ENCODE measurements at places on chromosomes 6 and 20.

DNA sequence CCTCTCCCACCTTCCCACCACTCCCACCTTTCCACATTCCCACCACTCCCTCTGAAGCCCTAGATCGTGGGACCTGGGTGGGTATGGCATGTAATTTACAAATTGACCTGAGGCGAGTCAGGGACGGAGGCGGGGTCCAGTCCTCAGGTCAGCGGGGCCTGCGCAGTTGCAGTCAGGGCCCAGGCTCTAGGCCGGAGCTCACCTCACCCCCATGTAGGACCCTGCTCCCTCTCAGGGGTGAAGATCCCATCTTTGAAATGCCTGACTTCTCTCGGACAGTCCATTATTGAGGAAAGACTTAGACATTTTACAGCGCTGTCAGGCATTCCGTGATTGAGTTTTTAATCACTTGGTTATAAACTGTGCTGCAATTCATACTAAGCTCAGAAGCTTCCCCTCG lies 10.5 kb downstream of the THBS2 start:
- no peak for DNase-seq

DNA sequence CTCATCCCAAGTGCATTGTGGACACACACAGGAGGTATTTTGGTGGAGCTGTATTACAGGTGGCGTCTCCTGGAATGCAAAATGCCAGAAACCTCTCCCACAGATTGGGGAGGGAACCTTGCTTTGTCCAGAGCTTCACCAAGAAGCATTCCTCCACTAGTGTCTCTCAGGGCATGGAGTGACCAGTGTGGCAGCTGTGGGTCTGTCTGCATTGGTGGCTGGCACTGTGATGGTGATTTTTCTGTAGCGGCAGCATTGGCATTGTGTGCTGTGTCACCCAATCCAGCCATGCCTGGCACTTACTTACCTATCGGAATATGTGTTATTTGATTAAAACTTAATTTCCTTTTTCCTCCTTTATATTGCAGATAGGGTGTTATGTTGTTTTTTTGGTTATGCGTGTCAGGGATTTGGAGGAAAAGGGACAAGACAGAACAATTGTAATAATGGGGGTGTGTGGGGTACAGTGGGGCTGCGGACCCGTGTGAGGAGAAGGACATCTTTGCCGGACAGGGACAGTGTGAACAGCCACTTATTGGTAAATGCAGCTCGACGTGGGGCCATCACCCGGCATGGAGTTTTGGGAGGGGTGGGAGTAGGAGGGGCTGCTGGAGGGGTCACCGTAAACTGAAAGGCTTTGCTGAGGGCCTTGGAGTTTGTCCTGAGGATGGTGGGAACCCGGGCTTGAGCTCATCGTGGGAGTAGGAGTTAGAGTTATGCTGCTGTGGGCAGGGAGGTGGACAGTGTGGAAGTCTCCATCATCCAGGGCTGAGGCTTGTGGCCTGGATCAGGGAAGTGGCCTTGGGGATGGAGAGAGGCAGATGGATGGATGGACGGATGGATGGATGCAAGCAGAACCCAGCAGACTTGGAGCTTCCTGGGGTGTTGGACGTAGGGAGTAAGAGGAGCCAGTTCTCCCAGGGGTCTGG lies 105.0 kb downstream of the SYCP2 start:
- DNase-seq, result no peak

GRCh38 chr20:15706719-15707118 lies 866.5 kb downstream of the KIF16B start:
- DNase-seq, result no peak

- no peak for DNase-seq
Observed at GRCh38 chr20:33840759-33841435, 29.7 kb downstream of the CHMP4B start.

DNA sequence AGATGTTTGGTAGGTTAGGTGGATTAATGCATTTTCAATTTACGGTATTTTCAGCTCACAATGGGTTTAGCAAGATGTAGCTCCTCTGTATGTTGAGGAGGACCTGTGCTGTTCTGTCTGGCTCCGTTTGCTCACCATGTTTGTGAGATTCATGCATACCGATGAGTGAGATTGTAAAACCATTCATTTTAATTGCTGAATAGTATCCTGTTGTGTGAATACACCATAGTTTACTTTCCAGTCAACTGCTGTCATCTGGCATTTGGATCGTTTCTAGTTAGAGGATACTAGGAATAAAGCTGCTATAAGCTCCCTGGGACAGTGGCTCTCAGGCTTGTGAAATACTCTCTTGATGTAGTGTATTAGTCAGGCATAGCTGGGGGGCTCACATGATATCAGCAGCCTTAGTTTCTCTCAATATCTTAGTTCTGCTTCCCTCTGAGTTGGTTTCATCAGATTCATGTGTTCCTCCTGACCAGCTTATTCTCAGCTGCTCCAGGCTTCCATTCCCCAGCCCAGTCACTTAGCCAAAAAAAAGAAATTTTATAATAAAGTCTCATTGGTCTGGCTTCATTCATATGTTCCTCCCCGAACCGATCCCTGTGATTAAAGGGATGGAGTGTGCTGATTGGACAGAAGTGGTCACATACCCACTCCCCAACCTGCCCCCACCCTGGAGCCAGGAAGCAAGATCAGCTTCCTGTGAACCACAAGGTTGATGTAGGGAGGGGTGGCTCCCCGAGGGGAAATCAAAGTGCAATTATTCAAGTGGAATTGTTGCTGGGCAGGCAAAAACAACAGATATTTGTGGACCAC lies 10.9 kb upstream of the B4GALT5 start:
- DNase-seq, result no peak

DNA sequence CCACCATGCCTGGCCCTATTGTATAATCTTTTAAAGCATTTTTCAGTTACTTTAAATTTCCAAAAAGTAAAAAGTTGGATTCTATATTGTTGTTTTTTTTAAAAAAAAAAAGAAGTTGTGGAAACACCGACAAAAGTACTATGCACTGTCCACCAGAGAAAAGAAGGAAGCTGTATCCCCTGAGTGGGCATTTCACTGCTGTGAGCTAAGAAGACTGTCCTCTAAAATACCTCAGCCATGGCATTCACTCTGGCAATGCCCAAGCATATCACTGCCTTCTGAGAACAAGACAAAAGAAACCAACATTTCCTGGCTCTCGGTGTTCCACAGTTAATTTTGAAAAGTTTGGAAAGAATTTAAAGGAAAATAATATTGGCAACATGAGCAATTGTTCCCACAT lies 117.8 kb downstream of the IPCEF1 start:
- no peak for DNase-seq

DNA sequence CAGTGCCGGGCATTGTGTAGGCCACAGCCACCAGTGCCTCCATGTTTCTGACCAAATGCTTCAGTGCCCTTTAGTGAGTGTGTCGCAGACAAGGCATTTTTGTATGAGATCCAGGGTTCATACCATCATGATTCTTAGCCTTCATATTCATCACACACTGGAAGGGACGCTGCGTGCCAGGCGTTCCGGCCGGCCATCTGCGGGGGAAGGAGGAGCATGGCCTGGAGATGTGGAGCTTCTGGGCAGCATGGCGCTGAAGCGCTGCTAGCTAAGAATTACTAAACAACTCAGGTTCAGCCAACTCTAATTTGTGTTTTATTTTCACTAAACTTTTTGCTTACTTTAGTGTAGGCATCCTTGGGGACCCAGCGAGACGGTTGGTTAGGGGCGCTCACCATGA lies 111.4 kb upstream of the EXOC2 start:
- DNase-seq, result no peak

DNA sequence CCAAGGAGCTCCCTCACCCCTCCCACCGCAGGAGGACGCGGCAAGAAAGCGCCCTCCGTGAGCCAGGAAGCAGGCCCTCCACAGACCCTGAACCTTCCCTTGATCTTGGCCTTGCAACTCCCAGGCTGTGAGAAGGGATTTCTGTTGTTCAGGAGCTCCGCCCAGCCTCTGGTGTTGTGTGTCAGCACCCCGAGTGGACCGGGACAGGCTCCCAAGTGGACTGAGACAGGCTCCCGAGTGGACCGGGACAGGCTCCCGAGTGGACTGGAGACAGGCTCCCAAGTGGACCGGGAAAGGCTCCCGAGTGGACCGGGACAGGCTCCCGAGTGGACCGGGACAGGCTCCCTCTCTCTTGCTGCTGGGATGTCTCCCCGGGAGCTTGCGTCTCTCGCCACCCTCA lies 9.3 kb upstream of the NTSR1 start:
- DNase-seq, result no peak

DNA sequence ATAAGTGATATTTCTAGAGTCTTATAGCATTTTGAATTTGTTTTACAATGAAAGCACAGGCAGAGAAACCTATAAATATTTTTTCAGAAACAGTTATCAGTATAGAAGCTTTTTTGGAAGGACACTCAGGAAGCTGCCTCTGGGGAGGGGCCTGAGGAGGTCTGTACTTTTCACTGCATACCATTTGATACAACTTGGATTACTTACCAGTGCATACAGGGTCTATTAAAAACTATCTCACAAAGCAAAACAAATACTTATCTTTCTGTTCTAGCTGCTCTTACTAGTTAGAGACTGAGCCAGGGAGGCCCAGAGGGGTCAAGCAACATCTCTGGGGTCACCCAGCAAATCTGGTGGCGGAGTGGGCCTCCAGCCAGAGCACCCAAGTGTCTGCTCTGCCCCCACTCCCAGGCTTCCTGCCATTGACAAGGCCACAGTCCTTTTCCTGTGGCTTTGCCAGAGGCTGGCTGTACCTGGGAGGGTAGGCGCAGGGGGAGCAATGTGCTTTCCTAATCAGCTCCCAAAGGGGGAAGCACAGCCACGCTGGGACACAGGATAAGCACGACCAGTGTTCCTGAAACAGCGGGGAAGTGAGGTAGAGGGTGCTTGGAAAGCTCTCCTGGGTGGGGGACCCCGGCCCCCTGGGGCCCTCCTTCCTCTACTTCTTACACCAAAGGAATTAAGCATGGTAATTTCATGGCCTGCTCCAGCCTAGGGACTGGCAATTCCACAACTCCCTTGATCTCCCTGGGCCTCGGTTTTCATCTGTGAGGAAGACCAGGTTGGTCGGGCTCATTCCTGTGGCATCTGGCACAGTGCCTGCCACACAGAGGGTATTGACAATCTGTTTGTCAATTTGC lies 7.8 kb downstream of the TCF15 start:
- DNase-seq, result no peak

DNA sequence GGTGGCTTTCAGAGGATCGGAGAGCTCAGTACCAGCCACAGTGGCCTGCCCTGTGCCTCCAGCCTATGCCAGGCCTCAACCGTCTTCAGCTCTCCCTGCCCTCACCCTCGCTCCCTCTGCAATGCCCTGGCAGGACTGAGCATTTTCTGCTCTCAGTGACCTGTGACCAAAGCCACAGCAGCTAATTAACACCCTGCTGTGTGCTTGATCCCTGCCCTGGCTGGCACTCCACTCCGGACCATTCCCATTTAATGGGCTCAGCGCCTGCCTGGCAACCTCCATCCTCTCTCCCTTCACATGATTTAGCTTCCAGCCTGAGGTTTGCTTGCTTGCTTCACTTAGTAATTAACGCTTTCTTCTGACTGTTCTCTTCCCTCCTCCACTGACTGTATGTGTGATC lies 287.5 kb downstream of the LRFN2 start:
- no peak for DNase-seq

- DNase-seq, result no peak
Observed at GRCh38 chr6:56242346-56242745, 5.0 kb downstream of the COL21A1 start.

- DNase-seq, result no peak
Observed at GRCh38 chr6:12228447-12229146, 61.6 kb upstream of the EDN1 start.

DNA sequence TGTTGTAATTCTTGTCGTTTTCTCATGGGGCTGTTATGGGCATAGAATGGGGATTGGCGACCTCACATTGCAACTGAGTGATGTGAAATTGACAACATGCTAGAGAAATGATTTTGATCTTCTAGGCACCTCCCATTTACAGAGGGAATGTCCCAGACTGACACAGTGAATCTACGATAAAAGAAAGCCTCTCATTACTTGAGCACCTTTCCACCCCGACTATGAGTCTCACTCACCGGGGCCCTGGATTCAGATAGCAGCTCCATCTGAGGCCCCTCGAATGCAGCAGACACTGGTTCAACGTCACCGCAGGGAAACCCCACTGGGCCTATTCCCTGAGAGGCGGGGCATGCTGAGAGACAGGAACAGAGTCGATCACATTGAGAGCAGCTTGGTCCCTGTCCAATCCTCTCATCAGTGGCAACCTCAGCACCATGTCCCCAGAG lies 49.1 kb downstream of the NFATC2 start:
- DNase-seq, result no peak

DNA sequence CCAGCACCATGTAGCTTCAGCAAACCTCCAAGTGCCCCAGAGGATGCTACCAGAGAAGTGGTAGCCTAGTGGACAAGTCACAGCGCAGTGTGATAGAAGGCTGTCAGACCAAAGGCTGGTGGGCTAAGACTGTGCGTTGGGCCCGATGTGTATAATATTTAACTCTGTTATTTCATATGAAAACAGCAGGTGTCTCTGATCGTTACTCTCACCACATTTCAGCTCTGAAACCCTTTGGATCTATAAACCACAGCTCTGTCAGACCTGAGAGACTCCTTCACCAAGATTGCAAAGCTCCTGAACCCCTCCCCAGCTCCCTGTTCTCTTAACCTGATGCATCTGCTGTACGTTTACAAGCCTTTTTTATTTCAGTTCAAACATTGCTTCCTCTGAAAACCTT lies 43.8 kb downstream of the ISM1 start:
- no peak for DNase-seq

DNA sequence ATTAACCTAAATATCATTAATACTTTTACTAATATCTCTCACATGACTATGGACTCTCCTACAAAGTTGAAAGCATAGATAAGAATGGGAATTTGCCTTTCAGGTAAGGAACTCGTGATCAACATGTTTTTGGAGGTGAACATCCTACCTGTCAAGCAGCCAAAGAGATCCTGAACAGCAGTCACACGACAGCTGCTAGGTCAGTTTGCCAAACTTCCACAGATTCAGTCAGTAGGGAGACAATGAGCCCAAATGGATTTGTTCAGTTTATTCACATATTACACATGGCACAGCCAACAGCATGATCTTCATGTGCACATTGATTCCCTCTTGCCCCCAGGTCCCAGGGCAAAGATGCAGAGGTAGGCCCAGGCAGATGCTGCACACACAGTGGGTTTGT lies 86.1 kb upstream of the LOC128125822 start:
- no peak for DNase-seq

- DNase-seq, result no peak
Observed at GRCh38 chr6:132410830-132411229, 9.6 kb upstream of the MOXD1 start.

- no peak for DNase-seq
Observed at GRCh38 chr6:34381081-34381480, 11.4 kb downstream of the NUDT3 start.

GRCh38 chr6:106569428-106569827 lies 59.9 kb downstream of the RTN4IP1 start:
- no peak for DNase-seq

GRCh38 chr6:386688-387266 lies 4.8 kb upstream of the IRF4 start:
- DNase-seq, result no peak

- no peak for DNase-seq
Observed at GRCh38 chr6:76940191-76940590, 523.1 kb downstream of the HTR1B start.

GRCh38 chr6:133958791-133959190 lies 5.8 kb downstream of the TBPL1 start:
- DNase-seq, result no peak
